ENCODE measurements at places on chromosomes 2 and 18. TPM values are rescaled to one million over a fixed set of nuclear protein-coding genes. Genes with fewer than 3 reads are reported as not detected.

GRCh38 chr2:164145093-164145987 is 409.5 kb upstream of the FIGN start:
- no peaks in the 10 kb centered on the region for H3K27me3 ChIP-seq
- no peak for DNase-seq
- no peaks in the 10 kb centered on the region for H3K36me3 ChIP-seq
- H3K27ac ChIP-seq, result no peak overlapping the region

Gene KCNJ13
- total RNA-seq, result not detected

Gene DIPK1C
- 2.6 TPM for total RNA-seq

DNA sequence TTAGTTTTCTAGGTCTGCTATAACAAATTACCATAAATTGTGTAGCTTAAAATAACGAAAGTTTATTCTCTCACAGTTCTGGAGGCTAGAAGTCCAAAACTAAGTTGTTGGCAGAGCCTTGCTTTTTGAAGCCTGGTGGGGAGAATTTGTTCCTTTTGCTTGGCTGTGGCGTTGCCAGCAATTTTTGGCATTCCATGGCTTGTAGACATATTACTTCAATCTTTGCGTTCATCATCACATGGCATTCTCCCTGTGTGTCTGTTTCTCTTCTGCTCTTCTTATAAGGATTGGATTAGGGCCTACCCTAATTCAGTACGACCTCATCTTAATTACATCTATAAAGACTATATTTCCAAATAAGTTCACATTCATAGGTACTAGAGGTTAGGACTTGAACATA is 217.7 kb downstream of the MBD5 start:
- H3K27ac ChIP-seq, result no peak overlapping the region
- H3K27me3 ChIP-seq, result no peaks in the 10 kb centered on the region
- H3K4me3 ChIP-seq, result no peak overlapping the region
- peaks cover 18% of the 10 kb centered on the region for H3K36me3 ChIP-seq

DNA sequence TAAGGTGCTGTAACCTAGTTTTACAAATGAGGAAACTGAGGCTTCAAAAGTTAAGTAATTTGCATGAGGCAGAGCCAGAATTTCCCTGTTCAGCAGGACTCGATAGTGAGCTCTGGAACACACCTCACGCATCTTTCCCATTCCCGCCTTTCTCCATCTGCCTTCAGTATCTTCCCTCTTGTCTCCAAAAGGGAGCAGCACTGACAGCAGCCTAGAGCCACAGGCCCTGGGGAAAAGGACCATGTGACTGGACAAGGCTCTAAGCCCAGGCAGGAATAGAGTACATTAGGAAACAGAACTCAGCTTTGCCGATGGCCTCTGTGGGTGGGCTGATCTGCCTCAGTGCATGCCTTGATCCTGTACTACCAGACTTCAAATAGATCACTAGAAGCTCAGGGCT is 21.5 kb downstream of the GPR155 start:
- H3K27me3 ChIP-seq, result no peaks in the 10 kb centered on the region
- H3K27ac ChIP-seq, result no peak overlapping the region
- no peaks in the 10 kb centered on the region for H3K36me3 ChIP-seq
- no peaks in the 10 kb centered on the region for H3K4me1 ChIP-seq
